Activated naive CD4-positive, alpha-beta T cell treated with anti-CD3 and anti-CD28 coated beads, Interleukin-2, amount 50 U/mL, for 72 hours (primary cell): ENCODE measurements at places on chromosomes 11 and 22.

DNA sequence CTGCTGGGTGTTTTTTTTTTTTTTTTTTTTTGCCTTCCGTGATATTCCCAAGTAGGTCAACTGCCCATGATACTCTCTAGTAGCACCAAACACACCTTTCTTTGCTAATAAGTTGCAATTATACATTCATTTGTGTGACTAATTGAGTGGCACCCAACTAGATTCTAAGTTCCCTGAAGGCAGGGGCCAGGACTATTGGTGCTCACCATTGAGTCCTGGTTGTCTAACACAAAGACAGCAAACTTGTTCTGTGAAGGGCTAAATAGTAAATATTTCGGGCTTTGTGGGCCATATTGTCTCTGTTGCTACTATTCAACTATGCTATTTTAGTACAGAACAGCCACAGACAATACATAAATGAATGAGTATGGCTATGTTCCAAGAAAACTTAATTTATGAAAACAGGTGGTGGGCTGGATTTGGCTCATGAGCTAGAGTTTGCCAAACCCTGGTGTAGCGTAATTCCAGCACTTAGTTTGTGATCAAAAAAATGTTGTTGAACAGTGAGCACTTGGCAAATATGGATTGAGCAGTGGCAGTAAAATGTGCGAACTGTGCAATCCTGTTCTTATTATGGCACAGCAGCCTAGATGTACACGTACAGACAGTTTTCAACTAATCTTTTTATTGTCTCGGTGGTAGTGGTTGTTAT is 11.3 kb downstream of the ENDOD1 start:
- DNase-seq, result no peak

- no peak for DNase-seq
These were observed 1.6 kb upstream of the LRRC55 start for GRCh38 chr11:57180081-57180561.

- DNase-seq, result no peak
These were observed 15.7 kb downstream of the TMEM121B start for GRCh38 chr22:17105143-17106129.

GRCh38 chr11:35491231-35491871 is 34.1 kb downstream of the PAMR1 start:
- DNase-seq, result no peak

GRCh38 chr22:24060375-24060788 is 49.3 kb downstream of the CABIN1 start:
- DNase-seq, result no peak

DNA sequence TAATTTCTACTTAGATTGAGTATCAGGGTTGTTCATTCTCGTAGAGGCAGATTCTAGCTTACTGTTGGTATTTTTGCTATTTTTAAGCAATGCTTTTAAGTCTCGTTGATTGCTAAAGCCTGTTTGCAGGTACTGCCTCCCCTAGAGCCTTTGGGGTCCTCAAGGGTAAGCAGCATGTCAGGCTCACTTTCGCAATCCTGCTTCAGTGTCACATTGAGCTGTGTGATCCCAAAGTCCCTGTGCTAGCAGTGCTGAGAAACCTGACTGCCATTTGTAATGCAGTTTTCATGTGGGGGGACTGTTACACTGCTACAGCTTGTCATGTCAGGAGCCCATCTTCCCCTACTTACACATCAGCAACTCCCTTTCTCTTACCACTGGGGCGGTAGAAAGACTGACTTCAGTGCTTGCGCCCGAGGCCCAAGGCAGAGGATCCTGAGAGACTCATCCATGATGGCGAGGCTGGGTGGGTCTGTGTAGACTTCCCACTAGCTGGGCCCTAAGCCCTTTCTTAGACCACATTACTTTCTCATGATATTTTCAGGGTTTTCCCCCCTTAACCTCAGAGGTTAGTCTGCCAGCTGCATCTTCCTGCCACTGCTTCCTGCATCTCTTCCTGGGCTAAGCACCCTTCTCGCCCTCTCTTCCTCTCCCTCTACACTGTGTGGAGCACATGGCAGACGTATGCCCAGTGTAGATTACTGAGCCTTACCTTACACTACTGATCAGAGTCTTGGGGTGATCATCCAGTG is 40.8 kb upstream of the ST14 start:
- no peak for DNase-seq

- peak; percentile 60 for DNase-seq
These were observed 76.0 kb upstream of the GRK3 start for GRCh38 chr22:25488244-25489020.

GRCh38 chr11:12372111-12372510 is 5.3 kb upstream of the PARVA start:
- DNase-seq, result no peak

GRCh38 chr11:10742460-10743208 is 8.4 kb upstream of the CTR9 start:
- DNase-seq, result no peak

- DNase-seq, result no peak
These were observed 62.7 kb downstream of the STK33 start for GRCh38 chr11:8531312-8531711.

DNA sequence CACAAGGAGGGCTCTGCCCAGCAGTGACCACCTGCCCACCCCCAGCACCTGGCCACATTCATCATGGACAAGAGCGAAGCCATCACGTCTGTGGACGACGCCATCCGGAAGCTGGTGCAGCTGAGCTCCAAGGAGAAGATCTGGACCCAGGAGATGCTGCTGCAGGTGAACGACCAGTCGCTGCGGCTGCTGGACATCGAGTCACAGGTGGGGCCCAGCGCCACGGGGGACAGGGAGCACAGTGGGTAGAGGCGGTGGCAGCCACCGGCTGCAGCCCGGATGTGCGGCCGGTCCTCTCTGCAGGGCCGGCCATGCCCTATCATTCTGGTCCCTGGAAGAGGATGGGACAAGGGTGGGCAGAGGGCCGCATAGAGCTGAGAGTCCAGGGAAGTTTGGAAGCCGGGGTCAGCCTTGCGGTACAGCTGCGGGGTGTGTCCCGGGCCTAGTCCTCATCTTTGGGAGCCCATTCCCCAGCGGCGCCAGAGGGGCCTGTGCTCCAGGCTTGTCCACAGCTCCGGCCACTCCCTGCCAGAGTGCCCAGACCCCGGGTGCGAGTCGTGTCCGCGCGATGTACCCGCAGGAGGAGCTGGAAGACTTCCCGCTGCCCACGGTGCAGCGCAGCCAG is 14.1 kb downstream of the EPS8L2 start:
- DNase-seq, result no peak

GRCh38 chr11:16935518-16936302 is 78.5 kb downstream of the PLEKHA7 start:
- peak; percentile 8 for DNase-seq

DNA sequence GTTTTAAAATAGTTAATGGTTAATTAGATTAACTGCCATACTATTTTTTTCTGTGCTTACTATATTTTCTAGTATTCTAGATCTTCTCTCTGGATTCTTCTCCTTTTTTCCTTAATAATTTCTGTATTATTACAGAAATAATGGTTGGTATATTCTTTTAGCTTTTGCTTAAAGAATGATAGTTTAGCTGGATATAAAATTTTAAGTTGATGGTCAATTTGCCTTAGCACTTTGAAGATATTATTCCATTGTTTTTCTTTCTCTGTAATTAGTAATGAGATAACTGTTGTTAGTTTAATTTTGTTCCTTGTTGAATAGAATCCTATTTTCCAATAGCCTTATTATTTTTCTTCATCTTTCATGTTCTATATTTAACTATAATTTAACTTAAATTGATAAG is 99.9 kb upstream of the NCAM1 start:
- no peak for DNase-seq

GRCh38 chr11:95739108-95739938 is 50.3 kb downstream of the FAM76B start:
- no peak for DNase-seq

GRCh38 chr11:119714590-119714989 is 14.4 kb downstream of the NECTIN1 start:
- no peak for DNase-seq

DNA sequence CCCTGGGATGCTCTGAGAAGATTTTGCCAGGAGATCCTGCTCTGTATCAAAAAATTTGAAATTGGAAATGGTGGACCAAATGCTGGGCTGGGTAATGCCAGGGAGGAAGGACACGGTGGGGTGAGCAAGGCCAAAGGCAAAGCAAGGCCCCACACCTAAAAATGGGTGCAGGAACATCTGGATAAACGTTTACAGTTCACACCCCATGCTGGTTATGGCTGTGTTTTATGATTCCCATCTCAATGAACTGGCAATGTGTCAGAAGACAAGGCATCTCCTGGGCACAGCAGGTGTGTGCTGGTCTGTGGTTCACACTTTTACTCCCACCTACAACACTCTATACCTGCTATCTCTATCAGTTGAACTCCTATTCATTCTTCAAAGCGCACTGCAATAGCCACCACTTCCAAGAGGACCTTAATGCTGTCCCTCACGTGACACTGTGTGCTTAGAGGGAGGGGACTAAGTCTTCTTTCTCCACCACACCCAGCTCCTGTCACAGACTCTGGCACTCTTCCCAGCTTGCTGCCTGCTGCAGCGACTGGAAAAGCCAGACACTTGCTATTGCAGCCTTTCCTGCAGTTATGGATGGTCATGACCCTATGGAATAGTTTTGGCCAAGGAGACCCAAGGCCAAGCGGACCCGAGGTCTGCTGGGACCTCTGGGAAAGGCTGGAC is 277.5 kb downstream of the CTTN start:
- no peak for DNase-seq

GRCh38 chr22:32660292-32660691 is 141.2 kb upstream of the TIMP3 start:
- no peak for DNase-seq

DNA sequence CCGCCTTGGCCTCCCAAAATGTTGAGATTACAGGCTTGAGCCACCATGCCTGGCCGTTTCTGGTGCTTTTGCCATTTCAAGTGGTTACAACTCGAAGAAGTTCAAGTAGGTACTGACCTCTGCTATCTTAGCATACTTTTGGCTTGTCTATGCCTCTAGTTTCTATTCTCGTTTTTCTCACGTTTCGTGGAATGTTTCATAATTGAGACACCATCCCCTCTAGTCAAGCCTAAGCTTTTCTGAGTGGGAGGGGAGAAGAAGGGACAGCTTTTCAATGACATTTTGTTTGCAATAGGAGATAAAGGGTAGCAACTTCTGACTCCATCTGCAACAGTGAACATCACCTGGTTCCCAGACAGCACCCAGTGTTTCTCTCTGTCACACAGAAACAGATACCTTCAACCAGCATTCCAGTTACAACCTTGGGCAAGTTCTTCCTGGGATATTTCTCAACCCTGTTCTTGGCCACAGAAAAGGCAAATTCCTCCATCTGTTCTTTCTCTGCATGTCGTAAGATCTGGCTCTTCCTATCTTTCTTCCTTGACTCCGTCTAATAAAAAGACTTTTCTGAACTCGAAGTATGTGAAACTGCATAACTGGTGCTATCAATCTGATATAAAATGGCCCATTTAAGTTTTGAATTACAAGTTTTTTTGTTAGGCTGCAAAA is 25.5 kb downstream of the DDI1 start:
- DNase-seq, result no peak

GRCh38 chr11:69130654-69131053 is 25.1 kb upstream of the SMIM38 start:
- DNase-seq, result no peak

DNA sequence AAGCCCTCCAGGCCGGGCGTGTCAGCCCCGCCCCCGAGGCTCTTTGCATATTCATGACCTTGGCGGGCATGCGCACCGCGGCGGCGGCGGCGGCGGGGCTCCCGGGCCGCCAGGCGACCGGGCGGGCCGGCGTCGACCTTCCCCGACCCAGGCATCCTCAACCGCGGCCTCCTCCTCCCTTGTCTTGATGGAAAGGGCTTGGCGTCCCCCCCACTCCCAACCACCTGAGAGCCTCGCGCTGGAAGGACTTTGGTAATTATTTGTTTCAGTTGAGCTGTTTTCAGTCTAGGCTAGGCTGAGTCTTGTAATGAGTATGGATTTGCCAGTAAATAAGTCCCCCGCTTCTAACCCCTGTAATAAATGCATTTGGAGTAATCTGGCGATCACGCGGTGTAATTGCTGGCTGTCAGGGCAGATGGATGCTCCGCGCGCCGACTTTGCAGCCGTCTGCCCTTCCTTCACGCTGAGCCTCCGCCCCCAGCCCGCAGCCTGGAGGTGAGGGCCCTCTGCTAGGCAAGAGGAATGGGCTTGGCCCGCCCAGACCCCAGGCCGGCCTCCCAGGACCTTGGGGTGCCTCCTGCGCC is 25.2 kb downstream of the FLRT1 start:
- DNase-seq, result no peak

- no peak for DNase-seq
These were observed 3.4 kb upstream of the NR1H3 start for GRCh38 chr11:47254386-47254785.

DNA sequence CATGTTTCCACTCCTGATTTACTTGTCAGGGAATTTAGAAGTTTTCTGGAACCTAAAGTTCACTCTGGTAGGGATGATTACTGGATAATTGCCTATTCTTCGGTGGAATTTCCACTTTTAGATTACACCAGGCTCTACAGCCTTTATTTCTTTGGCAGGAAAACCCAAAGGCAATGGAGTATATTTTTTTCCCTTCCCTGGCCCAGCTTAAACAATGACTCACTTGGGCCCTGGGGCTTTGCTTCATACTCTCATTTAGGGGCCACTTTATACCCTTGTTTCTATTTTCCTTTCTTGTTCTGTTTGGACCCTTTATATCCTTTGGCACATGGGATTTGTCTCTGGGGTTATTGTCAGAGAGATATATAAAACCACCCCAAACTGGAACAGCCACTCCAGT is 114.7 kb downstream of the CSTPP1 start:
- no peak for DNase-seq

DNA sequence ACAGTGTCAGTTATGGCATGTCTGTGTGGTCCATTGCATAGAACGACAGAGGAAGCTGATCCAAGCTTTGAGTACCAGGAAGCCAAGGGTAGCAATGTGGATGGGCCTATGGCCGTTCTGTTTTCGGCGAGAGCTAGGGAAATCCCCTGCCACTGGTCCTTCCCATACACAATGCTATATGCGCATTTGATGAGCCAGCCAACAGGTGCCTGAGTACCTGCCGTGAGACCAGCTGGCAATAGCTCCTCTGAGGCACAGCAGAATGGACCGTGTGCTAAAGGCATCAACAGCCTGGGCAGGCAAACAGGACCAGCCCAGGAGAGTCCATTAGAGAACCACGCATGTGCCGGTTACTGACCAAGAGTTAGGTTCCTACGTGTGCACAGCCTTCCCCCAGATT is 753.0 kb downstream of the NTM start:
- DNase-seq, result no peak

DNA sequence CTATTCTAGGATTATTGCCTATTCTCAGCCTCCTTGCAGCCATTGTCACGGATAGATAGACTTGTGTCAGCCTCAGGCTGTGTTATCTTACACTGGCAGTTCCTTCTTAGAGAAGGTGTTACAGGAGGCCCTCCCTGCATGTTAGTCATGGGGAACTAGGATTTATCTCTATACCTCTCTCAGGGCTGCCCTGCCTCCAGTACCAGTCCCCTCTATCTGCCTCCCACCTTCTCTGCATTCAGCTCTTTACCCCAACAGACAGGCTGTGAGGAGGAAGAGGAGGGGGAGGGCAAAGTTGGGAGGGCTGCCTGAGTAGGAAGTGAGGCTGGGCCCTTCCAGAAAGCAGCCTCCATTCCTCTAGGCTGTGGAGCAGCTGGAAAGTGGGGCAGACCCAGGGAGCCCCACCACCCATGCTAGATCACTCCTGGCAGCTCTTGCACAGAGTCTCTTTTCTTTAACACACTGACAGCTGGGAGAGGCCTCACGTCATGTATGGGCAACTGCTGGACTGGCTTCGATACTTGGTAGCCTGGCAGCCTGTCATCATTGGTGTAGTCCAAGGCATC is 2.9 kb upstream of the IL18BP start:
- no peak for DNase-seq

GRCh38 chr11:2095198-2095520 is 44.0 kb downstream of the IGF2 start:
- DNase-seq, result no peak
